ENCODE measurements at places on chromosomes 3 and 15.

DNA sequence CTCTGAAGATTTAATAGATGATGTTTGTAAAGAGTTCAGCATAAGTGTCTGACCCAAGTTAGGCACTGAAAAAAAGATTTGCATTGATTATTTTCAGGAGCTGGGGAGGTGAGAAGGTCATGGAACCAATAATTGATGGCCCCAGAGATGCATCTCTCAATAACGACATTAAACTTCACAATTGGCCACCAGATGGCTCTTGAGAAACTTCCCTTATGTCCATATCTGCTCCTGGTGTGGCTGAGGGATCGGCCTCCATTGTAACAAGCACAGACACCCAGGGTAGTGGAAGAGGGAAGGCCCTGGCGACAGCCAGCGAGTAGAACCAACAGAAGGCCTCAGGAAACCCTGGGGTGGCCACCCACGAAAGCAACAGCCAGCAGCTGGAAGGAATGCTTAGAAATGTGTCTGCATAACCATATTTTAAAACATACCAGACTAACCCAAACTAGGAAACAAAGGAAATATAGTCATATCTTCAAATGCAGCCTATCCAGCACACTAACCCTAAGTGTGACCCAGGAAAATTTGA lies 536.7 kb downstream of the SOX2 start:
- peak; percentile 12 for DNase-seq

- DNase-seq, result no peak
Measured at GRCh38 chr3:152937234-152937633, 102.3 kb downstream of the P2RY1 start.

DNA sequence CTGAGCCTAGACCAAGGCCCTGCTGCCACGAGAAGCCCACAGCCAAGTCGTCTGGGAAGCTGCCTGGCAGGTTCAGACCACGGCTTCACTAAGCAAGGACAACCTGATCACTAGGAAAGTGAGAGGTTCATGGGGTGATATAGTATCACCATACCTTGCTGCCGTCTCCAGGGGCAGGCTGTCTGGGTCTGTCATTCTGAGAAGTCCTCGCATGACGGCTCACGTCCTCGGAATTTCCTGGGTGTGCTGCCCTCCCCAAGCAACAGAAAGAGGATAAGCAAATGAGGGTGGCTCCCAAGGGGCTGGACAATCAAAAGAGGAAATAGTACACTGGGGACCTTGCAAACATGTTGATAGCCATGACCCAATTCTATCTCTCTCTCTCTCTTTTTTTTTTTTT lies 207.4 kb upstream of the IGF1R start:
- DNase-seq, result no peak

DNA sequence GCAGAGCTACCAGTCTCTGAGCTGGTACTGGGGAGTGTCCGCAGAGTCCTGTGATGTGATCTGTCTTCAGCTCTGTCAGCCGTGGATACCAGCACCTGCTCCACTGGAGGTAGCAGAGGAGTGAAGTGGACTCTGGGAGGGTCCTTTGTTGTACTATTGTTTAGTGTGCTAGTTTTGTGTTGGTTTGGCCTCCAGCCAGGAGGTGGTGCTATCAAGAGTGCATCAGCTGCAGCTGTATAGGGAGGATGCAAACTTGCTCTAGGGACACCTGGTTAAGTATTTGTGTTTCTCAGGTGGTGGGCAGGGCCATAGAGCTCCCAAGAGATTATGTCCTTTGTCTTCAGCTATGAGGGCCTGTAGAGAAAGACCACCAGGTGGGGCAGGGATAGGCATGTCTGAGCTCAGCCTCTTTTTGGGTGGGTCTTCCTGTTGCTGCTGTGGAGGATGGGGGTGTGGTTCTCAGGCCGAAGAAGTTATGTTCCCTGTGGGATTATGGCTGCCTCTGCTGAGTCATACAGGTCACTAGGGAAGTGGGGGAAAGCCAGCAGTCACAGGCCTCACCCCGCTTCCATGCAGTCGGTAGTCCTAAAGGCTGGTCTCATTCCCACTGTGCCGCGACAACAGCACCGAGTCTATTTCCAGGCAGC lies 443.2 kb upstream of the TBL1XR1 start:
- no peak for DNase-seq

DNA sequence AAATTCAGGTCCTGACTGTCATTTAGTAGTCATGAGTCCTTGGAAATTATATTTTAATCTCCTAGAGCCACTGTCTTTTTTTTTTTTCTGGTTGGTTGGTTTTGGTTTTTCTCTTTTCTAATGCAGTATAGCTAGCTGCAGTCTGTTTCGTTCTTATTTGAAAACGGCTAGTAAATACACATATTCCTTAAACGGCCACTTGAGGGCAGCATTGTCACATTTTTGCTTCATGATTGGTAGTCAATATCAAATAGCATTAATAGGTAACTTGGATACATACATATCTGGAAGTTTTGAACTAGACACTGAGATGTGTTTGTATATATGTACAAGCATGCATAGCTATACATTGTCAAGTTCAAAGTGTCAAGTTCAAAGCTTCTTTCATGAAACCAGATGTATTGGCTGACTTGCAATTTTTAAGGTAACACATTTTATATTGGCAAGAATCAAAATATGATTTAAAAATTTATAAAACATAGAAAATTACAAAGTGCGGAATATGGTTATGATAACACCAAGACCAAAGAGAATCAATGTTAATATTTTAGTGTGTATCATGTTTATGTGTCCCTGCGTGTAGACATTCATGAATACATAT lies 22.5 kb downstream of the GABRA5 start:
- DNase-seq, result peak; percentile 69

- no peak for DNase-seq
Measured at GRCh38 chr3:13160619-13161018, 87.4 kb upstream of the IQSEC1 start.

DNA sequence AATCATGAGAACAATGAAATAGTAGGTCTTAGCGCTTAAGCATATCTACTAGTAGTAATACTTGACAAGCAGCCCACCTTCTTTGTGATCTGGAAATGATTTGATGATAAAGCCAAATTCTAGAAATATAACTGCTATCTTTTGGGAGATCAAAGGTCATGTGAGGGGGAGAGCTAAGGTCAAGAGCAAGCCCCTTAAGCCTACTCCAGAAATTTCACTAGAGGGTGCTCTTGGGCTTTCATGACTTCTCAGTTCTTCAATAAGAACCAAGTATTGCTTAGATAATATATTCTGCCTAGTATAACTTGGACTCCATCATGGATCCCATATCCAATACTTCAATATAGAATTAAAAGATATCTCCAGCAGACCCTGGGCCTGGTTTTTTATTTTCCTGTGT lies 319.6 kb downstream of the ZBTB20 start:
- peak; percentile 71 for DNase-seq

DNA sequence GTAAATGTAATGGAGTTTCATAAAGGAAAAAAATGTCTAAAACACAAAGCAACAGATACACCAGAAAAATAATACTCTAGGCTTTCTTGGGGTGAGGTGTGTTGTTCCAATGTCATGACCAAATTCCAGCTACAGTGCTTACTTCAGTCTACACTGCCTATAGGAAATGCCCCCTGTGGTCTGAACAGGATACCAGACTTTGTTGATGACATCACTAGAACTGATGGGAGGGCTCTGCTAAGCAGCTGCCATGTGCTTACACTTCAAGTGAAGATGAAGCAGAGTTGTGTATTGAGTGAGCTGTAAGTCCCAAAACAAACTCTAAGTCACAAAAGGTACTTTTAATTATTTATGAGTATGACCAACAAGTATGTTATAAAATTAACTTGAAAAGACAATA lies 456.1 kb upstream of the IL12A start:
- no peak for DNase-seq

GRCh38 chr15:97652041-97652440 lies 308.5 kb upstream of the ARRDC4 start:
- DNase-seq, result no peak

DNA sequence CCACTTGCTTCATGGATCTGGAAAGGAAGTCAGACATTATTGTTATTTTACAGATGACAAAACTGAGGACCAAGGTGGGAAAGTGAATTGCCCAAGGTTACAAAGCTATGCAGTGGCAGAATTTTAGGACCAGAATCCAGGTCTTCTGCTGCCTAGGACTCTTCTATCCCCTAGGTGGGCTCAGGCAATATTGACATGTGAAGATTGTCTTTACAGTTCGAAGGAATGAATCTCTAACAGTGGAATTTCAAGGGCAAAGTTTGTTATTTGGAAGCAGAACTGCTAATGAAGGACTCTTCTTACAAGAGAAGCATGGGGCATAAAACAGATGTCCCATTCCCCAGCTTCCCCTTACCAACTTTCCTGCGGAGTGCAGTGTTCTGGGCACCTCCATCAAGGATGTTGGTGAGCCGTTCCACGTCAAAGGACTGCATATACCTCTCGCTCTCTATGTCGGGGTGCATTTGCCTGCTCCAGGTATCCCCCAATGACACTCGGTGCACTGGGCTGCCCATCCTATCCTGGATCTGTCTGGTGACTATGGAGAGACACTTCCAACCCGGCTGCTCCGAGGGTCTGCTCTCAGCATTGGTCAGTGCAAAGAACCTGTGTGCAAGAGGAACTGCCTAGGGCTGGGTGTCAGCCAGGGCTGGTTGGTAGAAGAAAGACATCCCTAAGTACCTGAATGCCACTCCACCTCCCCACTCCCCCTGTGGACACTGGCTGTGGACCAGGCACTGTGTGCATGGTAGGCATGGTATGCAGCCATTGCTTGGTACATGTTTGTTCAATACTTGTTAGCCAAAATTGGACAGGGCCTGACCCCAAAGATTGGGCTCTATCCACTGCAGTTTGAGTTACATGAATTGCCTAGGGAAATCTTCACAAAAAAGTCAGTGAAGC lies 2.1 kb downstream of the ACOX2 start:
- no peak for DNase-seq

DNA sequence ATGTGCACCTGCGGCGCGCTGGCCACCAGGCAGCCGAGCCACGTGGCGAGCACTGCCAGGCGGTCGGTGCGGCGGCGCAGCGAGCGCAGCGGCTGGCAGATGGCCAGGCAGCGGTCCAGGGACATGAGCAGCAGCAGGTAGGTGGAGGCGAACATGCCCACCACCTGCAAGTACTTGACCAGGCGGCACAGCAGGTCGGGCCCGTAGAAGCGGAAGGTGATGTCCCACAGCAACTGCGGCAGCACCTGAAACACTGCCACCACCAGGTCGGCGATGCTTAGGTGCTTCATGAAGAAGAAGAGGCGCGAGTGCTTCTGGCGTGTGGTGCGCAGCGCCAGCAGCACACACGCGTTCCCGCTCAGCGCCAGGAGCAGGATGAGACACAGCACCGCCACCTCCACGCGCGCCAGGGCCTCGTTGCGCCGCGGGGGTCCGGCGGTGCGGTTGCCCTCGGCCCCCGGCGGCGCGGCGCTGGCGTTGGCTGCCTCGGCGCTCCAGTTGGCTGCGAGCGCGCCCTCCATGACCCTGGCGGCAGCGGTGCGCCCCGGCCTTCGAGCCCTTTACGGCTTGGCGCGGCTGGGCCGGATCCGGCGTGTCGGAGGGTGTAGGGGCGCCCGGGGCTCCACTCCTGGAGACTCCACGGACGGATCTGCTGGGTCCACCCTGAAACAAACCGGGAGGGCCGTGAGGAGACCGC lies 1.6 kb downstream of the OXTR start:
- DNase-seq, result no peak

DNA sequence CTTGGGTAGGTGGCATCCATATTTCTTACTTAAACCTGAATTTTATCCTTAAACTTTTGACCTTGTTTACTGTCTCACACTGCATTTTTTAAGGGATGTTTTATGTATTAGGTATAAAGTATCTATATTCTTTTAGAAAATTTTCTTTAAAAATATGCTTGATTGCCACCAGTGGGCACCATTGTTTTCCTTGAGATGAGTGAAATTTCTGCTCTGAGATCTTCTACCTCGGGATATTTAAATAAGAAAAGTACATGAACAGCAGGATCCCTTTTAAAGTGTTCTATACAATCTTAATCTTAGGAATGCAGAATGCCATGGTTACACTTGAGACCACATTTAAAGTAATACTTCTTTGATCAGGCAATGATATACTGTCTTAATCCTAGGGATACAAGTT lies 108.7 kb downstream of the SLMAP start:
- DNase-seq, result no peak

DNA sequence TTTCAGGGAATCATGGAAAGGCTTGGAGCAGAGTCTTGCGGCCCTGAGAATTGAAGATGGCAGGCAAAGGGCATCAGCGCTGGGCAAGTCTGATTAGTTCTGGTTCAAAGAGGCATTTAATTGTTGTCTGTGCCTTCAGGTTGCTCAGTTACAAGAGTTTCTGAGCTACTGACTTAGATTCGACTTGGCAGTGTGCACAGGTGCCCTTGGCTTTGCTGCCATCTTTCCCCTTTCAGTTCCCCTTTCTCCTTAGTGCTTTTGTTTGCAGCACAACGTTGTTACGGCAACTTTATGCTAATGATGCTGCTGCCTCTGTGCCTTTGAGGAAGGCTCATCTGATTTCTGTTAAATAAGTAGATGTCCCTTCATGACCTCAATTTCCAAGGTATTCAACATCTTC lies 12.5 kb downstream of the P2RY14 start:
- DNase-seq, result no peak

DNA sequence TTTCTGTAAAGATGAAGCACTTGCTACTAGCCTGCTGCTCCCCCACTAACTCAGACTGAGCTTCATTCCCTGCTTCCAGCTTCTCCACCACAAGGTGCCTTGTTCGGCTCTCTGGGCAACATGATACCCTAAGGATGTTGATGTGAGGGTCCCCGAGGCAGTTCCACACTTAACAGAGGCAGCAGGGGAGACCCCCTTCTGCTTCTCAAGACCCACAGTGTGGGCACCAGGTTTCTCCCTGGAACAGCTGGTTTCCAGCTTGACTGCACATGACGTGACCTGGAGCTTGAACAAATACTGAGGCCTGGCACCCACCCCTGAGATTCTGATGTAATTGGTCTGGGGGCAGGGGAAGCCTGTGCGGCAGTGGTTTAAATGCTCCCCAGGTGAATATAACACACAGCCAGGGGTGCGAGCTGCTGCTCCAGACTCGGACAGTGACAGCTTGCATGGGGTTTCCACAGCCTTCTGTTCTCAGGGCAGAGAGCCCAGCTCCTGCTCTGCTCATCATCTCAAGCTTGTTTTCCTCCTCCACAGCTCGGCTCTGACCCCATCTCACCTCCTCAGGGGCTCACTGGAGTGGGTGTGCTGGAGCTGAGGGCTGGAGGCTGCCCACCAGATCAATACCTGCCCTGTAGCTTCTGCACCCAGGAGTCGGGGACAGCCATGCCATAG lies 95.0 kb upstream of the HACD2 start:
- no peak for DNase-seq

DNA sequence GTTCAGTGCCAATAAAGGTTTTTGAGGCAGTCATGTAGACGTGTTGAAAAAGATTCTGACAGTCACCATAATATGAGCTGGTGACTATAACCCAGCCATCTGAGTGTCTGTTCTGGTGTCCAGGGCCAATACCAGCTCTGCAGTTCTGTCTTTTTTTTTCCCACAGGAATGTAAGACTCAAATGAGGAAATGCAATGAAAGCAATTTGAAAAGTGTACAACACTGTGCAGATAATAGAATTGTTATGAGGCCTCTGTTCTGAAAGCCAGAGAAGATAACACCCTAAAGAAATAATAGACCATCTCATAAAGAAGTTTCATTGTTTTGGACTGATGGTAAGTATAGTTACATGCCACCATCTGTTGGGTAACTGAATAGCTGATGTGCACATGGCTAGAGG lies 57.1 kb downstream of the CLDN1 start:
- no peak for DNase-seq

GRCh38 chr15:44596511-44597010 lies 59.6 kb downstream of the EIF3J start:
- no peak for DNase-seq

- DNase-seq, result no peak
Measured at GRCh38 chr3:148990236-148990635, 1.1 kb upstream of the GYG1 start.

Data from SK-N-DZ (cell line).